Spleen (tissue), 13 donors: ENCODE measurements at places on chromosomes 2 and 18.

- DNase-seq = peak; percentile 84
Measured at GRCh38 chr2:136255648-136256461, 137.9 kb upstream of the CXCR4 start.

DNA sequence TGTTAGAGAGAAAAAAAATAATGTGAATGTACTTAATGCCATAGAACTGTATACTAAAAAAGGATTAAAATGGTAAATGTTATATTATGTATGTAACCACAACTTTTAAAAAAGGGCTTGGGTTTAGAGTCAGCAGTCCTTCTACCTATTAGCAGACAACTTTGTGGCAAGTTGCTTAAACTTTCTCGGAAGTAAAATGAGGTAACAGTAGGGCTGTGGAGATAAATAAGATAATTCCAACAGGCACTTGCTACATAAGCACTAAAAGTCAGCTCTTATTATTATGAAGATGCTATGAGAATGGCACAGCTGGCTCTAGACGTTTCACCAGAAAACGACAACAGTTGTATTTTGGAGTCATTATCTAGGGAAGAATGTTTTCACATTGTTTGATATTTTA lies 31.3 kb downstream of the AAK1 start:
- DNase-seq = no peak

DNA sequence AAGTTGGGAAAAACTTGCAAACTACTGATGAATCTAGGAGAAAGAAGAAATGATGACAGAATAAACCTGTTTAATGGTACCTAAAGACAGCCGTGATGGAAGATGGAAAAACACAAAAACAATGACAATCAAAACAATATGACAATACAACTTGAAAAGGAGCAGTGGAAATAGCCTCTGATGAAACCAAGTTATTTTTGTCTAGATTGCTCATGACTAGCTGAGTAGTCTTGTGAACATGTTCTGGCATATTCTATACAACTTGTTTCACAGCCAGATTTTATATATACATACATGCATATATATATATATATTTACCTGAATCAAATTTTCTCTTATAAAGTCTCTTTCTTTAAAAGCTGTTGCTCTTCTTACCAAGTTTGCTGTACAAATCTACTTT lies 439.1 kb downstream of the TGIF1 start:
- DNase-seq = no peak

GRCh38 chr18:673769-674168 lies 16.3 kb downstream of the TYMS start:
- DNase-seq = no peak

- DNase-seq = no peak
Measured at GRCh38 chr2:164933671-164934189, 21.6 kb downstream of the SLC38A11 start.

GRCh38 chr2:62152000-62152399 lies 43.9 kb upstream of the B3GNT2 start:
- DNase-seq = no peak

GRCh38 chr2:25294573-25295462 lies 46.9 kb downstream of the DNMT3A start:
- peak; percentile 99 for DNase-seq

GRCh38 chr2:8061219-8061618 lies 620.6 kb upstream of the ID2 start:
- DNase-seq = no peak

- no peak for DNase-seq
Measured at GRCh38 chr2:223905996-223906395, 39.1 kb downstream of the WDFY1 start.

DNA sequence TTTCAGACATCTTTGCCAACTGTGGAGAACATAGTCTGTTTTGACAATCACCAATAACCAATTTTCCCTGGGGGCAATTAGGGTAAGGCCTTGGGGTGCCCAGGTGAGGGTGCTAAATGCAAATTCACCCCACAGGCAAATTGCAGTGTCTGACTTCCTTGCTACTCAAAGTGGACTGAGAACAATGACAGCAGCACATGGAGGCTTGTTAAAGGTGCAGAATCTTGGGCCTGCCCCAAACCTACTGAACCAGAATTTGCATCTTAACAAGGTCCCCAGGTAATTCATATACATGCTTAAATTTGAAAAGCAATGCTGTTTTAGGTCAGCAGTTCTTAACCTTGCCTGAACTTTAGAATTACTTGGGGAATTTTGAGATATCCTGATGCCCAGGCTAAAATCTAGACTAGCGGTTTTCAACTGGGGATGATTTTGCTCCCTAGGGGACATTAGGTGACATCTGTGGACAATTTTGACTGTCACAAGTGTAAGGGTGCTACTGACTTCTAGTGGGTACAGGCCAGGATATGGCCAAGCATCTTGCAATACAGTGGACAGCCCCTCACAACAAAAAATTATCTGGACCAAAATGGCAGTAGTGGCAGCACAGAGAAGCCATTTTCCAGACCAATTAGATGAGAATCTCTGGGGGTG lies 80.2 kb upstream of the GCFC2 start:
- no peak for DNase-seq

DNA sequence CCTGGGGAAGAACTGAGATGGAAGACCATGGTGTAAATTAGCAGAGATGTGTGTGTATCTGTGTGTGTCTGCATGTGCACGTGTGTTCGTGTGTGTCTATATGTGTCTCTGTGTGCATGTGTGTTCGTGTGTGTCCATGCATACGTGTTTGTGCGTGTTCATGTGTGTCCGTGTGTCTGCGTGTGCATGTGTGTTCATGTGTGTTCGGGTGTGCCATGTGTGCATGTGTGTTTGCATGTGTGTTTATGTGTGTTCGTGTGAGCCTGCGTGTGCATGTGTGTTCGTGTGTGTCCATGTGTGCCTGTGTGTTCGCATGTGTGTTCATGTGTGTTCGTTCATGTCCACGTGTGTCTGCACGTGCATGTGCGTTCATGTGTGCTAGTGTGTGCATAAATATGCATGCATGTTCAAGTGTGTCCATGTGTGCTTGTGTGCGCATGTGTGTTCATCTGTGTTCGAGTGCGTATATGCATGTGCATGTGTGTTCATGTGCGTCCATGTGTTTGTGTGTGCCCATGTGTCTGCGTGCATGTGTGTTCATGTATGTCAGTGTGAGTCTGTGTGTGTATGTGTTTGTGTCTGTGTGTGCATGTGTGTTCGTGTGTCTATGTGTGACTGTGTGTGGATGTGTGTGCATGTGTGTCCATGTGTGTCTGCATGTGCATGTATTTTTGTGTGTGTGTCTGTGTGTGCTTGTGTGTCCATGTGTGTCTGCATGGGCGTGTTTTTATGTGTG lies 3.1 kb downstream of the NEU2 start:
- peak; percentile 27 for DNase-seq

GRCh38 chr2:71612581-71613402 lies 159.4 kb downstream of the DYSF start:
- no peak for DNase-seq

GRCh38 chr18:61551586-61551985 lies 218.4 kb downstream of the CDH20 start:
- DNase-seq = no peak

GRCh38 chr18:14100503-14101286 lies 31.5 kb downstream of the ZNF519 start:
- DNase-seq = no peak

- no peak for DNase-seq
Measured at GRCh38 chr2:46270384-46270783, 26.8 kb upstream of the EPAS1 start.

DNA sequence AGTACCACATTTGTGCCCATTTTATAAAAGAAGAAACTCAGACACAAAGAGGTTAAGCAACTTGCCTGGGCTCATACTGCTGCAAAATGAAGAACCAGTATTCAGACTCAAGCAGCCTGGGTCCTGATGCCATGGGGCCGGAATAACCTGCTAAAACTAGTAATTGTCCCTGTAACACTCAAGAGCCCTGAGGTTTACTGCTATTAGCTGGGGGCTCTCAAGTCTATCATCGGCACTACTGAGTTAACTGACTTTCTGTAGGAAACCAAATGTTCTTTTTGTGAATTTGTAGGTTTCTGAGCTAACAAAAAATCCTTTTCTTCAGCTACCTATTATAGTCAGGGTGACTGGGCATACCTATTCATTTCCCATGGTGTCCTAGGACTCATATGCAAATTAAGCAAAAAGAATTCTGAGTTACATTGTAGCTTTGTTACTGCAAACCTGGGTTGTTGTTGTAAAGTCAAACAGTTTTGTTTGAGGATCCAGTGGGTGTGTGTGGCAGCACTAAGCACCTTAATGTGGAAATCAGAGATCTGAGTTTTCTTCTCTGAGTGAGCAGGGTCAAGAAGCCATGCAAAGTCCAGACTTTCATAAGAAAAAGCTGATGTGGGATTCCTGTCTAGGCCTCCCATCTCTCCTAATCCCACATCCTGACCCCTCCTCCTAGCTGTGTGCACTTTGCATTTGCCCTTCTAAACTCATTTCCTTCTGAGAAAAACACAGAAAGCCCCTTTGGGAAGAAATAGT lies 72.4 kb upstream of the TNP1 start:
- no peak for DNase-seq

GRCh38 chr2:111111101-111111755 lies 9.5 kb upstream of the BCL2L11 start:
- no peak for DNase-seq

- DNase-seq = no peak
Measured at GRCh38 chr2:1546023-1546591, 132.8 kb downstream of the TPO start.

DNA sequence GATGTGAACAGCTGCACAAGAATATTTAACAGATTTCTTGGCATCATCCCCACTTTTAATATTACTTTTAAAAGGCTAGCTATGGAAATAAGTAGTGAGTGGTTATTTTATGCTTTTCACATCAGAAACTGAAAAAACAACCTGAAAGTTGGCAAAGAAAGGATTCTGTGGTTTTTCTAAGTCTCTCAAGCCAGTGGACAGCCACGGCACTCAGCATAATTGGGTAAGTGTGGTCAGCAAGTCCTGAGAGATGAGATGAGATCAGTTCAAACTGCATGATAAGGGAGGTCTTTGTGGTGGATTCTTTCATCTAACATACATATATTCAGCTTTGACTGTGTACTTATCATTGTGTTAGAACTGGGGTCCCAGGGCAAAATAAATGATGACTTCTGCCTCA lies 105.2 kb downstream of the LYPD6B start:
- no peak for DNase-seq

DNA sequence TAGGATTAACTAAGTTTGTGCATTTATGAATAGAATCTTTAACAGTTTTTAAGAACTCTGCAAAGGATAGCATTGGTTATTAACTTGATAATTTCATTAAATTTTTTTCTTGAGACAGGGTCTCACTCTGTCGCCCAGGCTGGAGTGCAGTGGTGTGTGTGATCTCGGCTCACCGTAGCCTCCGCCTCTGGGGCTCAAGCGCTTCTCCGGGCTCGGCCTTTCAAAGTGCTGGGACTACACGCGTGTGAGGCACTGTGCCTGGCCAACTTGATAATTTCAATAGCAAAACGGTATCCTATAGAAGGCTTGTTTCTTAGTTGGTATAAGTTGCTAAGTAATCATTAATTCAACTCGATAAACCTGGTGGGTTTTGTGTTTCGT lies 38.0 kb downstream of the ADNP2 start:
- DNase-seq = no peak

GRCh38 chr2:191012346-191012745 lies 1.6 kb downstream of the STAT1 start:
- no peak for DNase-seq

DNA sequence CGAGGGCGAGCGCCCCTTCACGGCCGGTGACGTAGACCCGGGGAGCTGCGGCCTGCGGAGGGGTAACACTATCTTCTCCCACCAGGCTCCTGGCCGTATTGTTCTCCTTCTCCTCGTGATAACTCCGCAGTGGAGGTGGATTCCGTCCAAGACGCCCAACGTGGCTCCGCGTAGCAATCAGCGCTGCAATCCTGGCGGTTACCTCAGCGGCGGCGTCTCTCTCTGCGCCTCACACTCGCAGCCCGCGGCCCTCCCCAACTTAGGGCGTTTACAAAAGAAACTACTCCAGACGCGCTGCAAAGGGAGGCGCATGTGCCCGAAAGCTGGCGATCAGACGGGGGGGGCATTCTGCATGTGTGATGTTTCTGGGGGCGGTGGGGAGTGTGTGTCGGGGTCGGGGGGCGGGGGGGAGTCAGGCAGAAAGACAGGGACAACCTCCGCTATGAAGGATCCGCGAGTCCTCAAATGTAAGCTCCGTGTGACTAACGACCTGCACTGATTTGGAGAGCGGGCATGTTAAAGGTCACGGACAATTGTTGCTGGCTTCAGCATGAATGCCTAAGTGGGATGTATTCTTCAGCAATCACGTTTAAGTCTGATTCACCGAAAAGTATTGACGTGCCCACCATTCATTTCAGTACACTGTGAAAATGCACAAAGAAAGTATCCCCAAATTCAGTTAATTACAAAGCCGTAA lies 1.3 kb upstream of the ZNF516 start:
- DNase-seq = peak; percentile 89

GRCh38 chr18:10490401-10491165 lies 35.2 kb upstream of the NAPG start:
- peak; percentile 91 for DNase-seq

- DNase-seq = no peak
Measured at GRCh38 chr2:210496512-210496911, 20.0 kb upstream of the LANCL1 start.

- DNase-seq = no peak
Measured at GRCh38 chr2:45559436-45559835, 51.6 kb downstream of the SRBD1 start.

DNA sequence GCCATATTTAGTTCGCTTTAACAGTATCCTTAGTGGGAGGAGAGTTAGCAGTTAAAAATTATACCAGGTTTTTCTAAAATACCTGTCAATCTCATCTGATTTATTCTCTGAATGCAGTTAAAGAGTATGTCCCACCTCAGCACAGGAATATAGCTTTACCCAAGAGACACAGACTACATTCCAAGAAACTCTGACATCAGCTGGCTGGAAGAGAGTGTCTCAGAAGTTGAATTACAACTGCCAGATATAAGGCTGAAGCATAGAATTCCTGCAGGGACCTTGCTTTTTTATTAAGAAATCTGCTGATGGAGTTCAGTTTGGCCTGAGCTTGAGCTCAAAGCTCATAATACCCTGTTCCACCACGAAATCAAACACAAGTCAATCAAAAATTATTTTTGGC lies 25.4 kb upstream of the CNTNAP5 start:
- DNase-seq = no peak

DNA sequence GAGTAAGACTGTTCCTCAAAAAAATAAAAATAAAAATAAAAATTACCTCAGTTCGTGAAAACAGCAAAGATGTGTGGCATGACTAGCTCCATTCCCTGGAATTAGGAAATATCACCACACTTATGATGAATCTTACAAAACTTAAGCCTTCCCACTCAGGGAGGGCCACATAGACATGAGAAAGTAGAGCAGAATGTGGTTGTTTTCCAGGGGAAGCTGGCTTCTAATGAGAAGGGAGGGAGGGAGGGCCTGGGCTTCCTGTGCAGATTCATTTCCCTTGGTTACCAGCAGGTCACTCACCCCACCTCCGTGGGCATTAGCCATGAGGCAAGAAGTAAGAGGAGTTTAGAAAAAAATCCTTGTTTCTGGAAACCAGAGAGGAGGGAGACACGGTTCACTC lies 95.9 kb upstream of the RMDN2 start:
- peak; percentile 79 for DNase-seq

- DNase-seq = no peak
Measured at GRCh38 chr2:219462349-219462748, 27.7 kb downstream of the SPEG start.
